Substantia nigra (tissue), 51 donors: ENCODE measurements at places on chromosomes 6 and 20.

DNA sequence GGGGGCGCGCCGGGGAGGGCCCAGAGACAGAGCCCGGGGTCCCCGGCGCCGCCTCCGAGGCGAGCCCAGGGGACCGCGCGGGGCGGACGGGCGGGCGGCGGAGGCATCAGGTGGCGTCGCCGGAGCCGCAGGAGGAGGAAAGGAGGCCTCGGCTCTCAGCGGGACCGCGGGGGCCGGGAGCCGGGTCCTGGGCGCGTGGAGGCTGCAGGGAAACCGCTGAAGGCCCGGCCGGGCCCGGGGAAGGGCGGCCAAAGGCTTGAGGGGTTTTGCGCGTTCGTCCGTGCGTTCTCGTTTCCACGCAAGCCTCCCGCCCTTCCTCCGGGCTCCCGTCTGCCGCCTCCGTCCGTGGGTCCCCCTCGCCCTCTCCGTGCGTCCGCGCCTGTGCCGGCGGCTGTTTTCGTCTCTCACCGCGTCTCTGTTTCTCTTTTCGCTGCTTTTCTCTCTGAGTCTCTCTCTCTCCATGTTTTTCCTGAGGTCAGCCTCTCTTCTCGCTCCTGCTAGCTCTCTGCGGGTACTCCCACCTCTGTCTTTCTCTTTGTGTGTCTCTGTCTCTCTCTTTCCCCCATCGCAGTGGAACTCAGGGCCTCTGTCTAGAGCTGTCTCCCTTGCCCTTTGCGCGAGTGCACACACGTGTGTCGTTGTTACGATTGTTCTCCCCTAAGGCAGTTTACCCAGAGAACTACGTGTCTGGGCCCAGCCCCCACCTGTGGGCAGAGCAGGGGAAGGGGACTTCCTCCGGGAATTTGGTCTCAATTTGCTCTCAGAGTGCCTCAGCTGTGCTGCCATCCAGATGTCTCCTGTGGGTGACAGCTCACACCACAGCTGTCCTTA, 2.1 kb downstream of the IRF4 start:
- no peak for DNase-seq

GRCh38 chr6:129844118-129844891, 16.8 kb downstream of the TMEM244 start:
- no peak for DNase-seq

- DNase-seq: no peak
Measured at GRCh38 chr6:33979750-33980149, 166.1 kb downstream of the GRM4 start.

DNA sequence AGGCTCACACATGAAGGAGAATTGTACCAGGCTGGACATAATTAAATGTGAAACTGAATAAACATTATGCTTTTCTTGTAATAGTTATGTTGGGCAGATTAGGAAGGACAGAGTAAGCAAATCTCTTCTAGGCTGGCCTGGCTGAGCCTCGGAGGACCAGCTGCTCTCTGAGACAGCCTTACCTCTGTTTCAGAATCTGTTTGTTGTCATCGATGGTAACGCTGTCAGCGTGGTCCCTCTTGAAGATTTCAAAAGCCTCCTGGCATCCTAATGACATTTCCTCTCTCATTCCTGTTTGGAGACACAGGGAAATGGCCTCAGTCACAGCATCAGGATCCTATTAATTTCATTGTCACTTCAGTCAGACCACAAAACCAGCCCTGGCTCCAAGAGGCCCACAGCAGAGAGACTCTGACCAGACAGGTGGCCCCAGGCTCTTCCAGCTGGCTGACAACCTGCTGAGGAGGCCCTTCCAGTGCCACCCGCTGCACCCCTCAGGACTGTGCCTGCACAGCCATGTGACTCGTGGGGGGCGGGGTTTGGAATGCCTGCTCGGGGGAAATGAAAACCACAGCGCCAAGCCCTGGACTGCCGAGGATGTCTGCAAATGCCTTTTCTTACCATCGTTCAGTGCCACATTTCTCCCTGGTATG, 108.5 kb upstream of the KCNK16 start:
- peak; percentile 51 for DNase-seq

GRCh38 chr6:50720623-50721022, 7.3 kb downstream of the TFAP2D start:
- no peak for DNase-seq

DNA sequence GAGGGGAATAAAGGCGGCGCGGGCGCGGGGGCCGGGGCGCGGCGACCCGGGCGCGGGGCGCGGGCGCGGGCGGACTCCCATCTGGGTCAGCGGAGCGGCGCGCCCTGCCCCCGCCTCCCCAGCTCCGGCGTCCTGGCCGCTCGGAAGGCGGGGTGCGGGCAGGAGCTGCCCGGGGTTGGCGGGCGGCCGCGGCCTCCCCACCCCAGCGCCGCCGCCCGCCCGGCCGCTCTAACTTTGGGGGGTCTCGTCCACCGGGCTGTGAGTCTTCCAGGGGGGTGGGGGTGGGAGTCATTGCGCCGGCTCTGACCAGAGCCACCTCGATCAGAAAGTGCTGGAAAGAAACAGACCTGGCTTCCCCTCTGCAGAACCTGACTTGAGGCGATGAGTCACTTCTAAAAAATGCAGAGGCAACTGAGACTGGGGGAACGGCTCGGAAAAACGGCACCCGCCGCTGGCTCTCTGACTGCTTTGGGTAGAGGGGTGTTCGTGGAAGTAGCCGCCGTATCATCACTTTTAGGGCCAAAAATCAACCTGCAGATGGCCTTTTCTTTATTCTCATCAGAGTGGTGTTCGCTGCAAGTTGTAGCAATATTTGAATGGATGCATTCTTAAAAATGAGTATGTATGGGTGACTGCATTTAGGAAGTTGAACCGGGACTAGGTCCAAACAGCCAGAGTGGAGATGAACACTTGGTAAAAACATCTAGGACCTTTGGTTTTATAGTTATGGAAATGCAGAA, 667 bp downstream of the CAP2 start:
- no peak for DNase-seq

DNA sequence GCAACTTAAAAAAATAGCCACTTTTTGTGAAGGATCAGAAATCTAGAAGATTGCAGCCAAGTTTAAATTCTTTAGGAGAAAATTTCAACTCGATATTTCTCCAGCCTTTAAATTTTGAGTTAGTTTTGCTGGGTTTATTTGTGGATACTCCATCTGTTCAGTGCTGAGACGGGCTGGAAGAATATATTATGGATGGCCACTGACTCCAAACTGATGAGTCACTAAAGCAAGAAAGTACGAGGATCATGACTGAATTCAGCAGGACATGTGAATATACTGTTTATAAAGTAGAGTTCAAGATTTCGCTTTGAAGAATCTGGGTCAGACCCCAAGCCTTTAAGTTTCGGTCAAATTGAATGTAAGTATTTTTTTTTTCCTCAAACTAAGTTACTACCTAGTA, 199.5 kb downstream of the ADGRB3 start:
- DNase-seq: no peak
